ENCODE measurements at places on chromosomes 5 and 9.
A peak's percentile ranks its signal among the peaks of the same experiment; 100 is the strongest.

- DNase-seq: no peak
These were observed 23.1 kb downstream of the ADRB2 start for GRCh38 chr5:148849461-148849860.

GRCh38 chr5:133806847-133807246 lies 161.6 kb downstream of the C5orf15 start:
- DNase-seq: no peak

DNA sequence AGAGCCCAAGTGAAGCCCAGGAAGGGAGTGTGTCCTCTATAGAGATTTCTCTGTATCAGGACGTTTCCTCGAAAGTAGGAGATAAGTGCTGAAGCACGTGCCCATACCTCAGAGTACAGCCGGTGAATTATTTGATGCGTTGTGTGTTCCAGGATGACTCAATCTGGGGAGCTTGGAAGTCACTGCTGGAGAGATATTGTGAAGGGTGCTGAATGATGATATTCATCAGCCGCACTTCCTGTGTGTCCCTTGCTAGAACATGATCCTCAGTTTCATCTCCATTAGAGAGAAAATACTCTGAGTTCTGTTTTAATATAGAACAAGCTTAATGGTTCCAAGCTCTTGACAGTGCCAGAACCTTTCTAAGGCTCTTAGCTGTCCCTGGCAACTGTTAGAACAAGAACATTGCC lies 402.3 kb upstream of the ADAMTSL1 start:
- DNase-seq: no peak

- peak; percentile 27 for DNase-seq
These were observed 24.7 kb upstream of the NUDT12 start for GRCh38 chr5:103587185-103587748.

DNA sequence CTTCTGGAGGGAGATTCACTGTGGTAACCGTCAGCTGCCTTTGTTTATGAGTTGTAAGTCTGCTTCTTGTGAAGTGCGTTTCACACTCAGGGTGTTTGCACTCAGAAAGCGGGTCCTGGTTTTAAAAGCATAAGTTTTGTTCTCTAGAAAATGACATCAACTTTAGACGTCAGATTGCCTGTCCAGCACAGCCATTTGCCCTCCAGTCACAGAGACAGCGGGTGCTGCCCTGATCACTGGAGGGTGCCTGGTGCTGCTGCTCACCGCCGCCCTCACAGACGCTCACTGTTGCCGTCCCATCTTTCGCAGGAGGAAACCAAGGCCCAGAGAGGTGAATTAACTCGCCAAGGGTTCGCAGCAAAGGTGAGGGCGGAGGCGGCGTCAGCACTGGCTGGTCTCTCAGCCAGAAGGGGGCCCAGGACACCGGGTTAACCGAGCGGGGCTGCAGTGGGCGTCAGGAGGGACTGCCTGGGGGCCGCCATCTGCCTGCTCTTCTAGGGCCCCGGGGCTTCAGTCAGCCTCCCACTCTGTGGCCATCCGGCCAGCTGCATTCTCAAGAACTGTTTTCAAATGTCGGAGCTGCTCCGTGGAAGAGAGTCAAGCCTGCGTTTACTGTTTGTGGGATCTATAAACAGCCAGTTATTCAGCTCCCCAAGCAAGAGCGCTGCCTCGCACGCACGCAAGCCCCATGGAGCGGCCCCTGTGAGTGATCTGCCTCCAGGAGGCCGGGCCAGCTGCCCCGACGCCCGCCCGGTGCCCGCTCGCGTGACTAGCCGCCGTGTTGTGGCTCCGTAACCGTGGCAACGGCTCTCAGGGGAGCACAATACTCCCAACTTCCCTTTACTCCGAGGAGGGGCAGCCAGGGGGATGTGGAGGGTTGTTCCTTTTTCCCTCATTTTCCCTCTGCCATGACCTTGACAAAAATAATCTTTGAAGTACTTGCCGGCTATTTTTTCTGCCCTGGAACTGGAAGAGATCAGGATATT lies 43.4 kb upstream of the EXOC3 start:
- DNase-seq: peak; percentile 73

DNA sequence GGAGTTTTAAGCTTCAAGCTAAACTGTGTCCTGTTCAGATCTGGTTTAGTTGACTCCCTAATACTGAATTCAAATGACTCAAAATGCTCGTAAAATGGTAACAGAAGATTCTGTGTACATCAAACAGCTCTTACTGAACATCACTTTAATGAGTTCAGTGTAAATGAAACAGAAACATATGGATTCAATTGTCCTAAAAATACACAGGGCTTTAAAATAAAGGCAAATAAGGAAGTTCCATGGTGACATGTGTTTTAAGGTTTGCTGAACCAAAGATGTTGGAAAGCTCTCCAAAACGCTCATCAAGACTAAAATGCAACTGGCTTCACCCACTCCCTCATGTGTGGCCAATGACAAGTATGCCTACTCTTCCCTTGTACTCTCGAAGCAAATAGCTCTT lies 340.0 kb upstream of the PIK3R1 start:
- DNase-seq: no peak

- DNase-seq: no peak
These were observed 3.3 kb downstream of the NR5A1 start for GRCh38 chr9:124503713-124504529.

GRCh38 chr5:128708841-128709240 lies 170.8 kb upstream of the FBN2 start:
- DNase-seq: no peak

GRCh38 chr9:99731950-99732349 lies 89.7 kb upstream of the NR4A3 start:
- DNase-seq: no peak

DNA sequence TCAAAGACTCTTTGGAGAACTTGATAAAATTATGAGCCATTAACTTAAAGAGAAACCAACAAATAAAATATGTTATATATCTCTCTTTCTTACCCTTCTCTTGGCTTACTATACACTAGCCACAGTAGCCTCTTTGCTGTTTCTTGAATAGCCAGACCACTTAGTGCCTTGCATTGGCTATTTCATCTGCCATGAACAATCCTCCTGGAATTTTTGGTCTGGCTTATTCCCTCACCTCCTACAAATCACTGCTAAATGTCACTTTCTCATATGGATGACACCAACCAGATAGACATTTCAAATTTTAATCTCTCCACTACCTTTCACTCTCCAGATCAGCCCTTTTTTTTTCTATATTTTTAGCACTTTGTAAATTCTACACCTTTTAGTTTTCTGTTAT lies 1581.7 kb downstream of the EFNA5 start:
- no peak for DNase-seq

- DNase-seq: no peak
These were observed 19.7 kb downstream of the MAPKAP1 start for GRCh38 chr9:125687163-125687863.

DNA sequence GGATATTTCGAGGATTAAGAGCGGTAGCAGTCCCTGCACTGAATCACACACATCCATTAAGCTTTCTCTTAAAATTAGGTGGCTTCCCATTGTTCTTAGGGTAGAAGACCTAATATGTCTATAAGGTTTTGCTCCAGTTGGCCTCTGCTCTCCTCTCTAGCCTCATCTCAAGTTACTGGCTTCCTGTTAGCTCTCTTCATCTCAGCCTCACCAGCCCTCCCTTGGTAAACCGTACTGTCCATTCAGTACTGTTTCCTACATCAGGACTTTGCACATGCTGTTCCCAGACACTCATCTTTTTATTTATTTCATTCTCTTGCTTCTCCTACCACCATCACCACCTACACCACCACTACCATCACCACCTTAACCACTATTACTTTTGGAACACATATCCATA lies 428.6 kb downstream of the PDE4D start:
- DNase-seq: no peak

DNA sequence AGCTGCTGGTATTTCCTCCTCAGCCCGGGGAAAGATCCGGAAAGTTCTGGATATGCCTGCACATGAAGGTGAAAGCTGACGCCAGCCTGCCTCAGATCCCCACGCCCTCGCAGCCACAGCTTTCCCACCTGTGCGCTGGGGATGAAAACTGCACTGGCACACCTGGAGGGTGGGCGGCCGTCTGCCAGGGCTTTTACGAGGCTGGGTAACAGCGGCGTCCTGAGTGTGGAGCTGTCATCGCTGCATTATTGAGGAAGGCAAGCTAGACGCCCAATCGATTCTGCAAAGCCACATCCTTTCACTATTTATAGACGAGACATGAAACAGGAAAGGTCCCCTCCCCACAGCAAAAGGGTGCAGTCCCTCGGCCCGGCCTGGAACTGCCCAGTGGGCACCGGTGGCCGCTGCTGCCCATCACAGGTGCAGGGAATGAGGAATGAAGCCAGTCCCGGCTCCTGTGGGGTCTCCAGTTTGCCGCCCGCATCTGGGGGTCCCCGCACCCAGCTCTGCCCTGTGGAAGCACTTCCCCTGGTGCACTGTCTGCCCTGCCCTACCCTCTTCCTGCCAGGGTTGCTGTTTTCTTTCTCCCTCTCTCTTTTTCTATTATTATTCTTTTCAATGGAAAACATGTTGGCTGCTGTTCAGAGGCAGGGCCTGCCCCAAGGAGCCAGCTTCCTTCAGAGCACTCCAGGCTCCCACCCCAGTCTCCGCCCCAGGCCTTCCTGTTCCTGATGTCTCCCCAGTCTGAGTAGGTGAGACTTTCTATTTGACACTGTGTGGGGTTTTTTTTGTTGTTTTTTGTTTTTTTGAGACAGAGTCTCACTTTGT lies 7.0 kb downstream of the NOTCH1 start:
- no peak for DNase-seq

GRCh38 chr9:92846662-92847145 lies 31.1 kb downstream of the ZNF484 start:
- DNase-seq: no peak

DNA sequence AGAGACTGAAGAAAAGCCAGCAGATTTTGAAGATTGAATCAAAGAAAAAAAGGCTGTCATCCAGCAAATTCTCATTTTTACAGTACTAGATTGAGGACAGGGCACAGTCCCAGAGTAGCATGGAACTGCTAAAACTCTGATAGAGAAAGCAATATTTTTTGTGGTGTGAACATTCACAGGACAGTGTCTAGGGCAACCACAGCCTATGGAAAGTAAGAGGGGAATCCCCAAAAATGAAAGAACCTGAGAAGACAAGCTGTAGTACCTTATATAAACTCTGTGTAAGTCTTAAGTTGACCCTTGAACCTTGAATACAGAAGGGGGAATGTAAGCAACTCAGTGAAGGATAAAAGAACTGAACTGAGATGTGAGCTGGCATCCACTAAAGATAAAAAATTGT lies 540.3 kb downstream of the HINT1 start:
- DNase-seq: no peak

- DNase-seq: no peak
These were observed 717.8 kb downstream of the CDH18 start for GRCh38 chr5:19270153-19270552.

- DNase-seq: no peak
These were observed 124.7 kb upstream of the NIPBL start for GRCh38 chr5:36751886-36752285.

- no peak for DNase-seq
These were observed 60.8 kb downstream of the CDO1 start for GRCh38 chr5:115755675-115756074.

DNA sequence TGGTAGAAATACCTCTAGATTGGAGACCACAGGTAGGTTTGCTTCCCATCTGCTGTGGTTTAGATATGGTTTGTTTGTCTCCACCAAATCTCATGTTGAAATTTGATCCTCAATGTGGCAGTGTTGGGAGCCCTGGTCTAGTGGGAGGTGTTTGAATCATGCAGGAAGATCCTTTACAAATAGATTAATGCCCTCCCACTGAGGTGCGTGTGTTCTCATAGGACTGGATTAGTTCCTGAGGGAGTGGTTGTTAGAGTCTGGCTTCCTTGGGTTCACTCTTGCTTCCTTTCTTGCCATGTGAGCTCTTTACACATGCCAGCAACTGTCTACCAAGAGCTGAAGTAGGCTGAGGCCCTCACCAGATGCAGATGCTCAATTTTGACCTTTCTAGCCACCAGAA lies 391.1 kb upstream of the GRIA1 start:
- DNase-seq: no peak

DNA sequence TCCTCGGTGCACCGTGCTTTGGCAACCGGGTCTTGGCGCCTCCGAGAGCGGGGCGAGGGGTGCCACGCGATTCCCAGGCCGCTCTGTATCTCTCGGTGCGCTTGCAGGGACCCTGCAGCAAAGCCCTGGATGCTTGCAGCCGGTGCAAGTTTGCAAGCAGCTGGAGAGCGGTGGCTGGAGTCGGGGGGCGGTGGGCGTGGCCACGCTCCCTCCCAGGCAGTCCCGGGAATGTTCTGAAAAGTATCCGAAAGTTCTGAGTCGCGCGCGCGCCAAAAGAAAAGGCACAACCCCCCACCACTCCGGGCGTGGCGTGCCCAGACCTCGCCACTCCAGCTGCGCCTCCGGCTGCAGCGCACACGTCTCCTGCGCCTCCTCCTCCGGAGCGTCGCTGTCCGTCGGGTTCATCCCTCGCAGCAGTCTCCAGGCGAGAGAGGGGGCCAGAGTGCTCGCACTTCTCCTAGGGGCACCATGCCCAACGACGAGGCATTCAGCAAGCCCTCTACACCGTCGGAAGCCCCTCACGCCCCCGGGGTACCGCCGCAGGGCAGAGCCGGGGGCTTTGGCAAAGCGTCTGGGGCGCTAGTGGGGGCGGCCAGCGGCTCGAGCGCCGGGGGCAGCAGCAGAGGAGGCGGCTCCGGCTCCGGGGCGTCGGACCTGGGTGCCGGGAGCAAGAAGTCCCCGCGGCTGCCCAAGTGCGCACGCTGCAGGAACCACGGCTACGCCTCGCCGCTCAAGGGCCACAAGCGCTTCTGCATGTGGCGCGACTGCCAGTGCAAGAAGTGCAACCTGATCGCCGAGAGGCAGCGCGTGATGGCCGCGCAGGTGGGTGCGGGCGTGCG lies at the start of gene DMRT1:
TSS of gene DMRT1 (plus strand) at position 327 of the 839 bp plus-strand sequence. CDS start at position 469, 142 bp downstream.
- no peak for DNase-seq

DNA sequence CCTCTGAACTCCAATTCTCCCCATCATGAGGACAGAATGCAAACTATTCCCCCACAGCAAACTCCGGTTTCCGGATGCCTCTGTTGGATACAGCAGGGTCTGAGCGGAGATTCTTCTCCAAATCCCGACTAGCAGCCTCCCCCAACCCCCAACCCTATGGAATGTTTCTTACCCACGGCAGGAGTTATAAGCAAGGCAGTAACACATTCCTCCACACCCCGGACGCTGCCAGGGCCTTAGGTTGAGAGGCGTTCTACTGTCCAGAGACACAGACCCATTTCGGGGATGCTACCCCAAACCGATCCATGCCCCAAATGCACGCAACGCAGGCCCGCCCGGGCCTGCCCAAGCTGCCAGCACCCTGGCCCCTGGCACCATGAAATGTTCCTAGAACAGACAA lies 85.6 kb upstream of the LMX1B start:
- DNase-seq: no peak

DNA sequence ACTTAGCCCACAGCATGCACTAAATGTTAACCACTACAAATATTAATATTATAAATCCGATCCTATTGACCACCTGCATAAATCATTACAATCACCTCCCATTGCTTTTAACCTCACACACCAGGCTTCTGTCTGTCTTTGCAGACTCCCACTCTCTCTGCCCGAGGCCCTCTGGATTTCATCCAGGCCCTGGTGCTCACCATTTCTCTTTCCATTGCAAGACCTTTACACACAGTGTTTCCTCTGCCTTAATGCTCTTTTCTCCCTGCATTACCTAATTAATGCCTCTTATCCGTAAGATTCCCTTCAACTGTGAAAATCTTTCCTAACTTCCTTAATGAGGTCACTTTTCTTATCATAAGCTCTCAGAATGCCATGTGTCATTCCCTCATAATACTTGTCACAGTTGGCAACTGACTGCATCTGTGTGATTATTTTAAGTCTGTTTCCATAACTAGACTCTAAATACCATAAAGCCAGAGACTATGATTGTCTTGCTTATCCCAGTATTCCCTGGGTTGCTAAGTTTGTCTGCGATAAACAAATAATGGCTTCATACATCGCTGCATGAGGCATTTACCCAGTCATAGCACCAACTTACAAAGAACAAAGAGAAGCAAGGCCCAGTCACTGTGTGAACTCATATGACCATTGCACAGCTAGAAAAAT lies 155.1 kb downstream of the CCDC192 start:
- DNase-seq: no peak

Data from NCI-H2227 treated with DMSO at 0.1 percent for 48 hours (cell line).